ENCODE measurements at places on chromosomes 13 and 19. TPM values are rescaled to one million over a fixed set of nuclear protein-coding genes. Genes with fewer than 3 reads are reported as not detected.

The B3GLCT gene
- polyA plus RNA-seq: 3.3 TPM

The CLC gene
- not detected for polyA plus RNA-seq

The FGF22 gene
- 1.6 TPM for polyA plus RNA-seq

The UHRF1 gene
- polyA plus RNA-seq: 25.6 TPM

The GGN gene
- polyA plus RNA-seq: 3.3 TPM

The TNFRSF19 gene
- polyA plus RNA-seq: 2.6 TPM
